ENCODE measurements at places on chromosomes 2 and 18. TPM values are rescaled to one million over a fixed set of nuclear protein-coding genes. Genes with fewer than 3 reads are reported as not detected.

The PLCL1 gene
- 0.48 TPM for polyA plus RNA-seq

DNA sequence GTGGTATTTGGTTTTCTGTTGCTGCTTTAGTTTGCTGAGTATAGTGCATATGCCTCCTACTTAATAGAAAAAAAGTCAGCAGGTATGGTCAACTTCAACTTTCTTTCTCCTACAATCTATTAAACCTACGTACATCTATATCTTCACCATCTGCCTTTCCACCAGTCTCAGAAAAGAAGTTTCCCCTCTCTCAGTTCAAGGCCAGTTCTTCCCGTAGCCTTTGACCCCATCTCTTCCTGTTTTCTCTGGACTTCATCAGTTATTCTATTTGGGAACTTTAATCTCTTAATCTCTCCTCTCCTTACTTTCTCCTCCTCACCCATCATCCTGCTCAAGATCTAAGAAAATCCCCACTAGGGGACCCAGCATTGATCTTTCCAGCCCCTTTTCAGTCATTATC is 5.7 kb downstream of the PTRHD1 start:
- no peak overlapping the region for H3K4me3 ChIP-seq
- DNase-seq, result no peak
- H3K36me3 ChIP-seq, result no peaks in the 10 kb centered on the region
- no peak overlapping the region for H3K27ac ChIP-seq

DNA sequence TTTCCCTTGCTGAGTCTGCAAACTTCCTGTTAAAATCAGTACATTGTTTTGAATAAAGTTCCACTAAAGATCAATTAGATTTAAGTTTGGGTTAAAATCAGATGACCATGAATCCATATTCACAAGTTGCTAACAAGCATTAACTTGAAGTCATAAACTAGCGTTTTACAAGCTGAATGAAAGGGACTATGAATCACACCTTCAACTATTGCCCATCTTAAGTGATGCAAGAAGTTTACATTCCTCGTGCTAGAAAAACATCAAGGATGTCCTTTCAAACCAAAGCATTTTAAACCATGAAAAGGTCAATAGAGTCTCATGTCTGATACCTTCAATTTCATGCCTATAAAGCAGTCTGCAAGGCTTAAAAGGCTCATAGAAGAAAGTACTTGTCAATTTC is 257.2 kb upstream of the SYT4 start:
- no peaks in the 10 kb centered on the region for H3K36me3 ChIP-seq
- H3K4me1 ChIP-seq, result no peaks in the 10 kb centered on the region
- H3K4me3 ChIP-seq, result no peak overlapping the region

- DNase-seq, result no peak
- H3K27me3 ChIP-seq, result no peaks in the 10 kb centered on the region
- H3K36me3 ChIP-seq, result no peaks in the 10 kb centered on the region
- H3K4me1 ChIP-seq, result peaks cover 3% of the 10 kb centered on the region
- no peak overlapping the region for H3K27ac ChIP-seq
Observed at GRCh38 chr2:8244639-8245038, 437.2 kb upstream of the ID2 start.

The FOXI3 gene
- not detected for polyA plus RNA-seq

The C2orf66 gene
- polyA plus RNA-seq, result not detected

DNA sequence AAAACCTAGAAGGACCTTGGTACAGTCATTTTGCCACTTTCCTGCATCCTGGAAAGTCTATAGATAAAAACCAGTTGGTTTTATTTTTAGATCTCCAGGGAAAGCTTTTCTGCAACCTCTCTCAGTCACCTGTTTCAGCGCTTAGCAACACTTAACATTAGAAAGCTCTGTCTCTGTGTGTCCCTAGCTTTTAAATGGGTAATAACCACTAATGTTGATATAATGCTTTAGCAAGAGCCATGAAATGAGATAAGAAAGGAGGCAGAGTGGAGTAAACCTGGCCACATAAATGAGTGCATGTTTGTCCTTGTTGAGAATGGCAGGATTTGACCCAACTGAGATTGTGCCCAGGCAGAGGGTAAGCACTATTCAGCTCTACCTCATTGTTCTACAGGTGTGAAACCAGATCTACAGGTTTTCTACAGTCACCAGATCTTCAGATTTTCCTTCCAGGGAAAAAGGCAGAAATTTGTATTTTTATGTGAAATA is 44.8 kb downstream of the MARCHF4 start:
- H3K27ac ChIP-seq, result no peak overlapping the region
- DNase-seq, result no peak
- H3K4me3 ChIP-seq, result no peak overlapping the region
- no peaks in the 10 kb centered on the region for H3K36me3 ChIP-seq
- H3K27me3 ChIP-seq, result no peaks in the 10 kb centered on the region
- H3K4me1 ChIP-seq, result no peaks in the 10 kb centered on the region

DNA sequence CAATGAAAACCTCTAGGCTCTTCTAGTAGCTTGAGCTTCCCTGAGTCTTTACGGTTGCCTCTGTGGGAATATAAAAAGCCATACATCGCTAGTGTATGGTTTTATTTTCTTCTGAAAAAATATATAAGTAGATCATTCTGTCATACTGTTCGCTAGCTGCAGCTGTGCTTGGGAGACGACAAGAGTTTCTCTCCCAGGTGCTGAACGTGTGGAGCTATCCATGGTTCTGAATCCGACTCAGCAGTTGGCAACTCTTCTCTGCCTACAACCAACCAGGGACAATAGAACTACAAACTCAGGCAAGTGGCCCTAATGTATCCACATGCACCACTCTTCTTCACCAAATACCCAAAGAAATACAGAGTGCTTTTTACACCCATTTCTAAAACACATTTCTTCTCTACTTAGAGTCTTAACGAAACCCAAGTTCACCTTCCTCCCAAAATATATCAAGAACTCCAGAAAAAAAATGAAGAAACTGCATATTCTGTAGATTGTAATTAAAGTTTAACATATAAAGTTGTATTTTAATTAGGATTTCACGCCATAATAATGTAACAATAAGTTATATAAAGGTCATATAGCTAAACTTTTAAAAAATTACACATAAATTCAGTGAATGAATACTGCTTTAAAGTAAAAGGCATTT is 2.2 kb upstream of the KCNH7 start:
- H3K27me3 ChIP-seq, result no peaks in the 10 kb centered on the region
- no peaks in the 10 kb centered on the region for H3K4me1 ChIP-seq
- DNase-seq, result peak; percentile 43
- no peak overlapping the region for H3K27ac ChIP-seq

DNA sequence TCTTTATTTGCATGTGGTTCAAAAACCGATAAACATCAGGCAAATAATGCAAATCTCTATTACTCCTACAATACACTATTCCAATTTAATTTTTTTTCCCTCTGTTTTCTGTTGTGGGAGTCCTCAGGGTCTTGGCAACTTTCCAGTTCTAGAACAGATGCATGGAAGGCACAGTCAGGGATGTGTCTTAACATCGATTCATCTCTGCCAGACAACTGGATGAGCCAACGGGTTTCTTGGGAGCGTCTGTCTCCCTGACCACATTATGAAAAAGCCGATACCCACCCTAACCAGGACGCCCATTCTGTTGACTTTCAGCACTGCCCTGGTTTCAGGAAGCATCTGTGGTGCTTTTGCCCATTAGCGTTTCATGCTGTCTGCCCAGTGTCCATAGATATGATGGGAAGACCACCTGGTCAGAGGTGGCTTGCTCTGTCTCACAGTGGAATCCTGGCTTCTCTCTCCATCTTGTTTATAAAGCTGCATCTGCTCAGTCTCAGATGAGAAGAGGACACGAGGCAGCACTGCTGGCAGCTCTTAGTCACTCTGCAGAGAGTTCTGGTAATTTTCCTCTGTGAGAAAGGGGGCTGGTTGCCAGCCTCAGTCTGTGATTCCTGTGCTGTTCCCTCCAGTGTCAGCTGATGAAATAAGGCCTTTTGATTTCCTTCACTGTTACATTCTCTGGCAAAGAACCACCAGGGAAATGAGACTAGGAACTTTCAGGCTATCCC is 57.9 kb upstream of the KCNE4 start:
- peak overlapping the region; percentile 69 for H3K27ac ChIP-seq
- H3K36me3 ChIP-seq, result no peaks in the 10 kb centered on the region
- DNase-seq, result peak; percentile 98
- peak overlapping the region; percentile 28 for H3K4me3 ChIP-seq
- H3K27me3 ChIP-seq, result no peaks in the 10 kb centered on the region

The KIF1A gene
- polyA plus RNA-seq, result 0.01 TPM

Data from fibroblast of lung (primary cell).